ENCODE measurements at places on chromosomes 1 and 21.

DNA sequence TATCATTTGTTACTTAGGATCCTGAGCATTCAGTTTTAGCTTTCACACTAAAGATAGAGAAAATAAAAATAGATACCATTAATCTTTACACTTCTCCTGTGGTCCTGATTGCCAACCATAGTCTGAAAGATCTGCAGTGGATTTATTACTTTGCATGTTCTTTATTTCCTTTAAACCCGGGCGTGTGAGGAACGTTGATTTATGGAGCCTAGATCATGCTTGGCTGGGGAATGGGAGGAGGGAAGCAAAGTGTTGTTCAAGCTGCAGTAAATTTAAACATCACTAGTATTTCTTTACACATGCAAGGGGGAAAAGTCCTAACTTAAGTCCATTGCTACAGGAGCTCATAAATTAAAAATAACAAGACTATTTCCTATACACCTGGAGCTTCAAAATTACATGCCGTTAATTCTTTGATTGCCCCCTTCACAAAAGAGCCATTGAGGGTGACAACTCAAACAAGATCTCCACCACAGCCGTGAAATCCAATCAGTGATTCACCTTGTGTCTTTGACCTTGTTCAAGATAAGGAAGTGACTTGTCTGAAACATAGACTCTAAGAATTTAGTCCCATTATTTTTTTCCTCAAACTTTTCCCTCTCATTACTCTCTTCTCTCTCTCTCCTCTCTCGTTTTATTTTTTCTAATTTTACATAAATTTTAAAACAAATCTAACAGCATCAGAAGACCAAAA, 282.7 kb downstream of the KIF26B start:
- no peak for DNase-seq

- no peak for DNase-seq
Observed at GRCh38 chr1:154937988-154938386, 1.5 kb upstream of the PMVK start.

GRCh38 chr1:174036798-174037197, 14.6 kb upstream of the RC3H1 start:
- DNase-seq: no peak

GRCh38 chr1:185561629-185562028, 172.6 kb upstream of the HMCN1 start:
- peak; percentile 78 for DNase-seq

GRCh38 chr1:93095804-93096585, 16.9 kb downstream of the MTF2 start:
- DNase-seq: no peak

- DNase-seq: no peak
Observed at GRCh38 chr1:50968821-50969610, 1.0 kb upstream of the CDKN2C start.

- DNase-seq: no peak
Observed at GRCh38 chr1:41719128-41719527, 199.6 kb downstream of the HIVEP3 start.

GRCh38 chr21:45940621-45941337, 40.8 kb upstream of the COL6A1 start:
- no peak for DNase-seq

GRCh38 chr1:62040973-62041372, 153.7 kb upstream of the L1TD1 start:
- DNase-seq: no peak

GRCh38 chr1:32611859-32612188, 38.5 kb downstream of the ZBTB8OS start:
- no peak for DNase-seq

GRCh38 chr21:45330851-45331261, 43.2 kb upstream of the POFUT2 start:
- no peak for DNase-seq

- DNase-seq: no peak
Observed at GRCh38 chr1:173294843-173295242, 87.7 kb upstream of the TNFSF4 start.

GRCh38 chr1:166193057-166193698, 26.4 kb upstream of the FAM78B start:
- no peak for DNase-seq

DNA sequence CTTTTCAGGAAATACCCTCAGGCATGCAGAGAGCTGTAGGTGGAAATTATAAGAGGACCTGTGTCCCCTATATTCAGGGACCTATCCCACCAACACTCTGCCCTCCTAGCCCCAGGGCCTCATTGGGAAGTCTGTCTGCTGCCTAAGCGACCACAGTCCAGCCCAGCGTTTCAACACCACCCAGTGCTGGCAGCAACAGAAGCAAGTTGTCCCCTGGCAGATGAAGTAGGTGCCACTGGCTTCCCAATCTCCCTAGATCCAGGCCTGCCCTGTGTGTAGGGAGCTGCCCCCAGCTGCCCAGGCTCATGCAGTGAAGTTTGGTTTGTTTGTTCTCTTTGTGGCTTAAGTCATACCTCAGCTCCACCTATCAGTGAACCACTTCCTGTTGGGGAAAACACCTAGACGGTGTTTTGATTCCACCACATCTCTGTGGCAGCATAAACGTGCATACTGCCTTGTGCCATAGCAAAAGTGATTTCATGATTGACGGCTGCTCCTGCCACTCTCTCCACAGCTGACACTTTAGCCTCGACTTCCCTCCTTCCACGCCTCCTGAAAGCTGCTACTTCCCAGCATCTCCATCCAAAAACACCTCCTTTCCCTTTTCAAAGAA, 8.1 kb upstream of the LEFTY1 start:
- no peak for DNase-seq

DNA sequence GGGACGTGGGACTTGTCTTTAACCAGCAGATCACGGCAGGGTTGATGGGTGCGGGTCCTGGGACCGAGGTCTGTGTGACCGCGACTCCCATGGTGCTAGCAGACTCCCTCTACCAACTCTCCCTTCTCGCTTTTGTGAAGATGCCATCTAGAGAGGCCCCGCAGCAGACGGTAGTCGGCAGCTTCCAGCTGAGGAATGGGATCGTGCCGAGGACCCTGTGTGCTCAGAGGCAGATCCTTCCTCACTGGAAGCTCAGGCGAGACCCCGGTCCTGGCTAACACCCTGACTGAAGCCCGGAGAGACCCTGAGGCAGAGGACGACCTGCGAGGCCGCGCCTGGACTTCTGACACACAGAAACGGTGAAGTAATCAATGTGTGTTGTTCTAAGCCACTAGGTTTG, 12.5 kb upstream of the SPATC1L start:
- no peak for DNase-seq

DNA sequence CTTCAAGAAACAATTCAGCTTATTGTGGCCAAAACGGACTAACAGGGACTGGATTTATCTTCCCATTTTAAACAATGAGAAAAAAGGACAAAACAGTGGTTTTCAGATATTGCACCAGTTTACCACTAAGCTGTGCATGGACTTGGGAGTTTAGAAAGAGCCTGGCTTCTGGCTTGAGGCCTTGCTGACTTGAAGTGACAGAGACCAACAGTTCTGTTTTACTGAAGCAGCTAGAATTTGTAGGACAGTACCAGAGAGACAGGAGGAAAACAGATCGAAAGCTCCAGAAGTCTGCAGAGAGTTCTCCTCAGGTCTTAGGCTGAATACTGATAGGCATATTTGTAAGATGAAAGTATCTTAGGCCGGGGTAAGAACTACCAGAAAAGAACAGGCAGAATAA, 20.5 kb downstream of the FCRL4 start:
- DNase-seq: no peak

- no peak for DNase-seq
Observed at GRCh38 chr1:231919886-231920285, 293.3 kb downstream of the DISC1 start.

- no peak for DNase-seq
Observed at GRCh38 chr1:165674599-165674998, 23.8 kb downstream of the ALDH9A1 start.

GRCh38 chr1:193066606-193067005, 7.2 kb downstream of the RO60 start:
- no peak for DNase-seq

DNA sequence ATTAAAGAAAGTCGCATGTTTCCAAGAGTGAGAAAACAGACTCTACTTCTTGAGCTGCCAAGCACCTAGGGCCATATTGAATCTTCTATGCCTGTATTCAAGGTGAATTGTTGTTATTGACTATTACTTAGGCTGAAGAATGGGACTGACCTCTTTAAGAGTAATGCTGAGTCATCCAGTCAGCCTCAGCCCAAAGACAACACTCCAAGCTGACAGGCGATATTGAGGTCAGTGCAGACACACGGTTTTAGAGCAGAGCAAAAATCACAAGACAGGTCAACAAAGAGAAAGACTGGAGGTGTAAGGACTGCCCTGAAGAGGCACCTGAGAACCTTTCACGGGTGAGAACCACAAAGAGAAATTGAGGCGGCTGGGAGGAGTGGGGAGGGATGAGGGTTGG, 146.9 kb downstream of the MIS18A start:
- peak; percentile 72 for DNase-seq

DNA sequence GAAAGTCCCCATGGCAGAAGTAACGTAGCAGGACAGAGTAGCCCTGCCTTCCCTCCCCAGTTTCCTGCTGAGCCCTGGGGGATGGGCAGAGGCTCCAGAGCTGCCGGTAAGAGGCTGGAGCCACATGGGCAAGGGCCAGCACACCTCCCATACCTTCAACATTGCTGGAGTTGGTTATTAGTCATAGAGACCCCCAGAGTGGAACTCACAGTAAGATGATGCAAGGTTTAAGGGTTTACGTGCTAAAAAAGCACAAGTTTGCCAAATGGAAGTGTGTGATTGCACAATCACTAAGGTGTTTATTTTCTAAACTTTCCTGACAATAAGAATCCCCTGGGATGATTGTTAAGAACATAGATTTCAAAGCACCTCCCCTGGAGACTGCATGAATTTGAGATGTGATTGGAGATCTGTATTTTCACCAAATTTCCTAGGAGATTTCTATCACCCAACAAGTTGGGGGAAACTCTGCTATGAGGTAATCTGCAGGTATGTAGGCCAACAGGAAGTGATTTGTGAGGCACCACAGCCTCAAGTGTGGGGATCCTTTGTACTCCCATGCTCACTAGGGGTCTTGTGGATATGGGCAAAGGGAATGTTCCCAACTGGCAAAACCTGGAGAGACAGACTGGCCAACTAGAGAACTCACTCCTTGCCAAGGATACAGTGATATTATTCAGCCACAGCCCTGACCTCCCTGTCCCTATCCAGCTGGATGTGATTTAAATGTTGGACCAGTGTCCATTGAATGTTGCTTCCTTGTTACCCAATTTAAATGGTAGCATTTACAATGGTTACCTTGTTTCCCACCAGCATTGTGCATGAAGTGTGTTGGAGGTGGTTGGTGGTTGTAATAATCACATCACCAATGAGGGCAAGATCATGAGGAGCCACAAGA, 37.1 kb upstream of the CSF1 start:
- DNase-seq: peak; percentile 54

DNA sequence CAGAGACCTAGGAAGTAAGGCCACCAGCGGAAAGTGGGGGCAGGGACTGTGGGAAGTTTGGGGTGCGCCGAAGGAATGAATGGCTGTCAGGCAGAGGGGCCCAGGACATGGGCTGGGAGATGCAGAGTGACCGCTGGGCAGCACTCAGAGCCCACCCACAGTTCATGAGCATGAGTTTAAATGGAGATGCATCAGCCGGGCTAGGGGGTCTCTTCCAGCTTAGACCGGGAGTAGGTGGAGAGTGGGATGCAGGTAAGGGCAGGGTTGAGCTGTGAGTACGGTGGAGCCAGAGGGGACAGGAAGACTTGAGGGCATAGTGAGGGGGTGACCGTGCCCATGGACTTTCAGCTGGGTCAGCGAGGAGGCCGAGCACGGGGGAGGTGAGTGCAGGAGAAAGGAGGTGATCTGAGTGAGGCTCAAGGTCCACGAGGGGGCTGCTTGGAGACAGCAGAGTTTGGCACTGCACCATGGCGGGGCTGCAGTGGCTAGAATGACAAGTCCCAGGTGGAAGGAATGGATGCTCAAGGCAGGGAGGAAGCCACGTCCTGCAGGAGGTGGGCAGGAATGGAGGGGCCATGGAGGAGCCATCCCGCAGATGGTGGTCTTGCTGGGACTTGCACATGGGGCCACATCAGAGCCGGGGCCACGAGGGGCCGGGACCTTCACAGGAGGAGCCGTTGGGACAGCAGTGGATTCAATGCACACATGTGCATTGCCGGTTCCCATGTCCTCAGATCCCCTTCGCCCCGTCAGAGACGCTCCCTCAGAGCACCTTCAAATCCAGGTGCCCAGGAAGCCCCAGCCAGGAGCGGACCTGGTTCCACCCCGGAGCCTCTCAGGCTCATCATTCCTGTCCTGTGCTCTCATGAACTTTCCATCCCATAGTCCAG, 34.9 kb downstream of the UBASH3A start:
- DNase-seq: no peak

DNA sequence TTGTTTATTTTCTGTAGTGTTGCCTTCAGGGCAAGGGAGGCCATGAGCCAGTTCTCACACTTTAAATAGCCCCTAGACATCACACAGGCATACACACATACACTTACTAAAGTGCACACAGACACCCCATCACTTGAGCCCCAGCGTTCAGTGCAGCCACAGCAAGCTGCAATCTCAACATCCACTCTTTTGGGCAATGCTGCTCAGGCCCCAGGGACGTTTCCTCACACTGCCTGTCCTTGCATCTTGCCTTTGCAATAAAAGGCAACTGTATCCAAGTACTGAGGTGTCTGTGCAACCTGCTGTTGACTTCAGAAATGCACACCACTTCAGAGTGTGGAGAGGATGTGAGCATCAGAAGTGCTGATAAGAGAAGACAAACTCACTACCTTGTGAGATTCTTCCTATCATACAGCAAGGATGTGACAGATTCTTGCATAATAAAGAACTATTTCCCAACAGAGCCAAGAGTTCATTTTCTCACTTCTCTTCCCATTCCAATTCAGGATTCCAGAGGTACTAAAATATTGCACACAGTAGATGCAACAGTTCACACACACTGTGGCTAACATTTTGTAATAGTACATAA, 36.2 kb downstream of the IRF2BP2 start:
- no peak for DNase-seq

DNA sequence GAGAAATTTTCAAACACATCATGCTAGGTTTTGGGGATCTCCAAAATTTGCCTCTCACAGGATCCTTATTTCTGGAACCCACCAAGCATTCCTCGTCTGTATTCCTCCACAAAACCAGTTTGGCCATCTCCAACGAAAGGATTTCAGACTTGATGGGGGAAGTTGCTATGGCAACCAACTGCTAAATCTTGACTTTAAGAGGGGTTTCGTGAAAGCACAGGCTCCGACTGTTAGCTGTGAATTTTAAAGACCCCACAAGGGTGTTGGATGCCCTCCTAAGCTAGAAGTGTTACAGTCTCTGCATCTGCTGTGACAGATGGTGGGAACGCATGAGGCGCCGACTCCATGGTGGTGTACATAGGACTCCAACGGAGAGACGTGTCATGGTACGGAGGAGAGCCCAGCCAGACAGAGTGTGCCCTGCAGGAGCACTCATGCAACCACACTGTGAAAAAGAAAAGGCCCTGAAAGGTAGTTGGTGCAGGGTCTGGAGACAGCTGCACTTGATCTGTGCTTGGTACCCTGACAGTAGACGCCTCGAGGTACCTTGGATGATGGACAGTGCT, 147.1 kb downstream of the ASTN1 start:
- no peak for DNase-seq

- DNase-seq: no peak
Observed at GRCh38 chr1:162697140-162697895, 65.1 kb downstream of the DDR2 start.

- no peak for DNase-seq
Observed at GRCh38 chr1:14332158-14332557, 266.3 kb upstream of the KAZN start.

- no peak for DNase-seq
Observed at GRCh38 chr1:59108481-59109317, 188.2 kb upstream of the FGGY start.

- DNase-seq: no peak
Observed at GRCh38 chr1:14846688-14847087, 248.2 kb downstream of the KAZN start.

- no peak for DNase-seq
Observed at GRCh38 chr1:226642421-226642820, 93.9 kb downstream of the STUM start.
